Stimulated activated CD4-positive, alpha-beta T cell treated with anti-CD3 and anti-CD28 coated beads, Interleukin-1b, Interleukin-23, amount 100 ng/mL, for 1 hour (primary cell): ENCODE measurements at places on chromosomes 7 and 10.

DNA sequence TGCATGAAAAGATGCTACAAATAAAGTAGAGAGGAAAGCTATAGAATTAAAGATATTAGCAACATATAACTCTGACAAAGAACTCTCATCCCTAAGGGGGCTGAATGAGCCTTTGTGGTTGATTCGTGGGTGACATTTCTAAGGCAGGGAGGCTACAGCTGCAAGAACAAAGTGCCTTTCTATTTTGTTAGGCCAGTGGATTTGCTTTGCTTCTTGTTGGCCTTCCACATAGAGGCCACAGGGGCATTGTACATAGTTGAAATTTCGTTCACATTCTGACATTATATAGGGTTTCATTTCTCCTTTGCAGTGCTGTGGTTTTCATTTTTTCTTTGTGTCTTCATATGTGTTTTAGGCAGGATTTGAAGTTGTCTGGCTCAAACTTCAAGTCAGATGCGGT lies 819.2 kb upstream of the C7orf33 start:
- DNase-seq: no peak

DNA sequence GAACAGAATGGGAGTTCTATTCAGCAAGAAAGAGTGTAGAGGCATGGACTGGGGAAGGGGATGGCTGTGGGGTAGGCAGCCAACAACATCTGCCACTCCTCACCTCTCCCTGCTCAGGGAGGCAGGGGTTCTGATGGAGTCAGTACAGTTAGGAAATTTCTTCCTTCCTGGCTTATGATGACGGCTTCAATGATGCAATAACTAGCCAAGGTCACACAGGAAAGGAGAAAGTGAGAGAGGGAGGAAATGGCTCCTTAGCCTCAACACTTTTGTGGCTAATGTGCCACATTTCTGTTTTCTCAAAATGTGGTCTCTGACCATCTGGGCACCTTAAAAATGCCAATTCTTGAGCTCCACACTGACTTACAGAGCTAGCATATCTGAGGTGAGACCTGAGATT lies 79.3 kb upstream of the PDZD8 start:
- DNase-seq: no peak

DNA sequence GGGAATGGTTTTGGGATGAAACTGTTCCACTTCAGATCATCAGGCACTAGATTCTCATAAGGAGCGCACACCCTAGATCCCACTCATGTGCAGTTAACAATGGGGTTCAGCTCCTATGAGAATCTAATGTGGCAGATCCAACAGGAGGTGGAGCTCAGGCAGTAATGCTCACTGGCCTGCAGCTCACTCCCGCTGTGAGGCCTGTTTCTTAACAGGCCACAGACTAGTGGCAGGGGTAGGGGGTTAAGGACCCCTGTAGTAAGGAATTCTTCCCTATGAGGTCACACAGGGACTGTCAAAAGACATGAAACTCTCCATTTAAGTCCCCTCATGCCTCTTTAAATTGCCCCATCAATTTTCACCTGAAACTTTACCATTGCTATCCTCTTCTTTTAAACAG lies 8.0 kb downstream of the HGF start:
- DNase-seq: no peak

DNA sequence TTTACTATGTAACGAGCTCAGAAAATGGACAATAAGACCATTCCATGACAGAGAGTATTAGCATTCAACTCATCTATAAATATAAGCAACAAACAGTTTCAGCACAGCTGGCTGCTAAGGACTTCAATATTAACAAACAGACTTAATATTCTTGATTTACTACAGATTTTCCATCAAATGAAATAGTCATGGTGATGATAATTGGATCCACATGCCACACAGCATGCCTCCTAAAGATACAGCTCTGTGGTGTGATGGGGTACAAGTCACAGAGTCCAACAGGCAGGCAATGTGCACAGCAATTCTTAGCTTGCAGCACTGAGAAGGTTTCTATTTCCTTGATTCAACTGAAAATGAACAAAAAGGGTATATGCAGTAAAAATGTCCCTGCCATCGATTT lies 54.0 kb downstream of the DOCK4 start:
- DNase-seq: no peak

DNA sequence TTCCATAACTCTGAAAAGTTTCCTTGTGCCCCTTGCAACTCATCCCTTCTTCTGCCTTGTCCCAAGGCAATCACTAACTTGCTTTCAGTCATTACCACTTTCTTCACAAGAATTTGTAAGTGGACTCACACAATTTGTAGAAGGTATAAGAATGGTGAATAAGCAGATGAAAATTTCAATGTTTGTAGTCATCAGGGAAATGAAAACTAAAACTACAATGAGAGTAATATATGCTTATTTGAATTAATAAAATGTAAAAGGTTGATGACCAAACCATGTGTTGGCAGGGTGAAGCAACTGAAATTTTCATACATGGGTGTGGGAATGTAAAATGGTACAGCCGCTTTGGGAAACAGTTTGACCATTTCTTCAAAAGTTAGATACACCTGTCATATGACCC lies 79.7 kb downstream of the GNAT3 start:
- no peak for DNase-seq
